ENCODE measurements at places on chromosomes 4 and X. TPM values are rescaled to one million over a fixed set of nuclear protein-coding genes. Genes with fewer than 3 reads are reported as not detected.

Gene SLC10A7
- 29.8 TPM for total RNA-seq

Gene HHIP
- 10.7 TPM for total RNA-seq

Gene TBL1X
- total RNA-seq = 31.9 TPM

Gene SPARCL1
- not detected for total RNA-seq

Gene SRPX2
- 73.2 TPM for total RNA-seq

Gene GAB1
- total RNA-seq = 12.0 TPM
